ENCODE measurements at places on chromosomes 7 and 10.

- no peak for DNase-seq
Observed at GRCh38 chr10:126561921-126562680, 108.4 kb downstream of the C10orf90 start.

GRCh38 chr10:13439313-13440184 lies 89.3 kb downstream of the BEND7 start:
- DNase-seq, result no peak

DNA sequence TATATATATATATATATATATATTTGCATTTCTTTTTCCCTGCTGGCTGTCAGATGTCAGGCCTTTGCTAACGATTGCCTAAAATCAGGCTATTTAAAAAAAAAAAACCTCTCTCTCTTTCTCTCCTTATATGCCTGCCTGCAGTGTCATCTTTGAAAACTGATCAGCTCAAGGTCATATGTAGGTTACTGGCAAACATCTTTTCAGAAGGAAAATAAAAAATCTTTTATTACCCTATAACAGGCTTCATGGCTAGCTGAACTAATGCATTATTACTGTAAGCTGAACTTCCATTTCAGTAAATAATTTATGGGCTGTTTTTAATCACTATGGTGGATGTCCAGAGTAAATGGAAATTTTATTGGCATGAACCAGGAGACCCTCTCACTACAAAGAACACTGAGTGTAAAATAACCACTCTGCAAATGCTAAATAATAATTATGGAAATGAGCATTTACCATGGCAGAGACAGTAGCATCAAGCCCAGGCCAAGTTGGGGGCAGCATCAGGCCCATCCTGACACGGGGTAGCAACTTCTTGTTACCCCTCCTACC lies 29.3 kb downstream of the HSPA12A start:
- no peak for DNase-seq

- no peak for DNase-seq
Observed at GRCh38 chr10:71604324-71605018, 115.1 kb downstream of the C10orf105 start.

GRCh38 chr7:97439637-97440214 lies 292.2 kb upstream of the TAC1 start:
- DNase-seq, result no peak

DNA sequence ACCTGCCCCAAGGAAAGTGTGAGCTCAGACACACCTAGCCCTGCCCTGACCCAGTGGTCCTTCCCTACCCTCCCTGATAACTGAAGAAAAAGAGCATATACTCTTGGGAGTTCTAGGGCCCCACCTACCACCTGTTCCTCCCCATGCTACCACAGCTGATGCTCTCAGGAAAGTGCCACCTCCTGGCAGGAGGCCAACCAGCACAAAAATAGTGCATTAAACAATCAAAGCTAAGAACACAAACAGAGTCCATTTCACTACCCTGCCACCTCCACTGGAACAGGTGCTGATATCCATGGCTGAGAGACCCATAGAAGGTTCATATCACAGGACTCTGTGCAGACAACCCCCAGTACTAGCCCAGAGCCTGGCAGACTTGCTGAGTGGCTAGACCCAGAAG lies 288.6 kb upstream of the PHF14 start:
- no peak for DNase-seq

DNA sequence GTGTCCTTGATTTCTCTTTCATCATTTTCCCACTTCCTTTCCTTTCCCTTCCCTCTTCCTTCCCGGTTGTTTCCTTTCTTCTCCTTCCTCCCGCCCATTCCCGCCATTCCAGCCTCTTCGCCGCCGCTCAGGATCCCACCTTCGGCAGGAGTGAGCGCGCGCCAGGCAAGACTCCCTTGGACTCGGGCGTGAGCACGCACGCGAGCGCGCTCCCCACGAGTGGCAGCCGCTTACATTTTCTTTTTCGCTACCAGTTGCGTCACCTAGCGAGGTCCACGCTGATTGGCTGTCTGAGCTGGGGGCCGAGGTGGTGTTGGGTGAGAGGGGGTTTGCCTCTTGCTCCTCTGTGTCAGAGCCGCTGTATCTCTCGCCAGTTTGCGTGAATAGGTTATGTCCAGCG lies 11.8 kb downstream of the ZAN start:
- DNase-seq, result no peak

DNA sequence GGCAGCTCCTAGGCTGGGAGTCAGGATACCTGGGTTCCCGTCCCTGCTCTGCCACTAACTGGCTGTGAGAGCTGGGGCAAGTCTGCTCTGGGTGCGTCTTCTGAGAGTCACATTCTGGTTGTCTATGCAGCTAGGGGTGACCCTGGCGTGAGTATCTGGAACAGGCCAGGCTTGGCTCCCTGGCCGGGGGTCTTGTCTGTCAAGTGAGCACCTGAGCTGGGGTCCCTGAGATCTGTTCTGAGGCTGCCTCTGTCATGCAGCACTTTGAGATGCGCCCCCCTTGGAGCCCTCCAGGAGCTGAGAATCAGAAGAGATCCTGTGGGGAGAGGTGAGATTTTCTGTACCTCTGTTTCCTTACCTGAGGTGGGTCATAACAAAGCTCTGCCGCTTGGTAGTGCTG lies 7.5 kb downstream of the AGAP3 start:
- no peak for DNase-seq

- DNase-seq, result no peak
Observed at GRCh38 chr10:27783660-27784059, 38.0 kb upstream of the MKX start.

DNA sequence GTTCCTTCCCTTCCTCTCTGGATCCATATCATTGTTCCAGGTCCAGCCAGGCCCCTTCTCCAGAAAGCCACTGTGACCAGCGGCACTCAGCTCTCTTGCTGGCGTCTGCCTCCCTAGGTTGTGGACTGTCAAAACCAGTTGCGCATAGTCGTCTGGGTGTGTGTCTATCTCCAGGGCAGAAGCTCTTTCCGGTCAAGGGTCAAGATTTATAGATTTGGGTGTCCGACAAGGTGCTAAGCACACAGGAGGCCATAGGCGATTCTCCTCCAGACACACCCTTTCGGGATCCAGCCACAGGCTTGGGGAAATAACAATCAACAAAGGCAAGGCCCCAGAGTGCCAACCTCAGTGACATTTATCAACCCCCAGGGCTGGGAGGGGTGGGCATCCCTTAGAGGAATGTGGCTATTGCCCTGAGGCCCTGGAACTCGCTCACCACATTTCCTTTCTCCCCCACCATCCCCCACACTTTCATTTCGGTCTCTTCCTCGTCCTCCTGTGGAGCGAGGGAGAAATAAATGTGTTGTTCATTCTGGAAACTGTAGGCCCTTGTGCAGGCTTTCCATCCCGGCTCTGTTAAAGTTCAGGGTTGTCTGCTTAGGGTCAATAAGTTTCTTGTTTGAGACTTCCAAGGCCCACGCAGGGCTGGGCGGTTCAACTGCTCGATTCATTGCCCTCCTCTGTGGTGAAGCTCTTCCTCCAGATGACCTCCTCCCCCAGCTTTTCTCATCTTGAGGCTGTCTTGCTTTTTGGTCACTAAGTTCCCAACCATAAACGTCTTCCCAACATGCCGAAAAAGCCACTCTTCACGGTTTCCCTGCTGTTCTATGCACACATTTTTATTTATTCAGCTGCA lies 57.9 kb downstream of the AFAP1L2 start:
- DNase-seq, result no peak

GRCh38 chr7:69398986-69399385 lies 199.3 kb upstream of the AUTS2 start:
- DNase-seq, result no peak

- no peak for DNase-seq
Observed at GRCh38 chr7:21550821-21551531, 8.1 kb downstream of the DNAH11 start.

DNA sequence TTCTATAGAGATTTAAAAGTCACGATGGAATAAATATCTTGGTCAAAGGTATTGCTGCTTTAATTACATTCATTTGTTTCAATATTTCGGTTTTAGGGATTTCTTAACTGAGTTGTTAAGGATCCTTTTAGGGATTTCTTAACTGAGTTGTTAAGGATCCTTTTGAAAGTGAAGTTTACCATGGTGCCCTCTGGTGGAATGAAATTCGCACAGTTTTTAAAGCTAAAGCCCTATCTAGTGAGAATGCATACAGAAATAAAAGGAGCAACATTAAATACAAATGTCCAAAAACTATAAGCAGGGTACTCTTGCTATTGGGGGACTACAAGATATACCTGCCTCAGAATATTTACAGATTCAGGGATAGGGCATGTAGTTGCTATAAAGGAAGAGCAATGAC lies 193.7 kb downstream of the RNLS start:
- no peak for DNase-seq

DNA sequence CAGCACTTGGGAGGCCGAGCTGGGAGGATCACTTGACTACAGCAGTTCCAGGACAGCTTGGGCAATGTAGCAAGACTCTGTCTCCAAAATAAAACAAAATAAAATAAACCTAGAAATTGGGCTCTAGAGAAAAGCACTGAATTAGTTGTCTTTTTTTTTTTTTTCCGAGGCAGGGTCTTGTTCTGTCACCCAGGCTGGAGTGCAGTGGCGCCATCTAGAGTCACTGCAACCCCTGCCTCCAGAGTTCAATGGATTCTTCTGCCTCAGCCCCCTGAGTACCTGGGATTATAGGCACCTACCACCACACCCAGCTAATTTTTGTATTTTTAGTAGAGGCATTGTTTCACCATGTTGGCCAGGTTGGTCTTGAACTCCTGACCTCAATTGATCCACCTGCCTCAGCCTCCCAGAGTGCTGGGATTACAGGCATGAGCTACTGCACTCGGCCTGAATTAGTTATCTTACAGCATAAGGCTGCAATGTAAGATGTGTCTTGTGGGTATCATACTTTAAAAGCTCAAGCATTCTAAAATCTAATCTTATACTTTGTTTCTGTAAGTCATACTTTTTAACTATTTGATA lies 12.8 kb downstream of the MEIG1 start:
- DNase-seq, result no peak

- DNase-seq, result no peak
Observed at GRCh38 chr7:112124061-112124766, 82.0 kb downstream of the DOCK4 start.

GRCh38 chr7:76185187-76185896 lies 16.4 kb upstream of the SRRM3 start:
- DNase-seq, result no peak

Measured in esophagus squamous epithelium (tissue), 5 donors.